CD4-positive, alpha-beta T cell treated with Interleukin-21 for 1 hour (primary cell): ENCODE measurements at places on chromosomes 16 and 17.

GRCh38 chr17:44200478-44201155 is 933 bp upstream of the ATXN7L3 start:
- DNase-seq = no peak

GRCh38 chr17:9971991-9972390 is 66.9 kb upstream of the RCVRN start:
- DNase-seq = no peak

DNA sequence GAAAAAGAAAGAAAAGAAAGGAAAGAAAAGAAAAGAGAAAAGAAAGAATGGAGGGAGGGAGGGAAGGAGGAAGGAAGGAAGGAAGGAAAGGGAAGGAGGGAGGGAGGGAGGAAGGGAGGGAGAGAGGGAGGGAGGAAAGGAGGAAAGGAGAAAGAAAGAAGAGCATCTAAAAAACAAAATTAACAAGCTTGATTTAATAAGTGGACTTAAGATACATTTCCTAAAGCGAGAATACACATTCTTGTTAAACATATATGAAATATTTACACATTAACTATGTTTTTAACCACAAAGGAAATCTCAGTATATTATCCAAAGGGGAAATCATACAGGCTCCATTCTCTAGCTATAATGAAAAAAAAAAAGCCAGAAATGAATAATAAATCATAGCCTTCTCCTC is 47.3 kb upstream of the IRX5 start:
- DNase-seq = no peak

DNA sequence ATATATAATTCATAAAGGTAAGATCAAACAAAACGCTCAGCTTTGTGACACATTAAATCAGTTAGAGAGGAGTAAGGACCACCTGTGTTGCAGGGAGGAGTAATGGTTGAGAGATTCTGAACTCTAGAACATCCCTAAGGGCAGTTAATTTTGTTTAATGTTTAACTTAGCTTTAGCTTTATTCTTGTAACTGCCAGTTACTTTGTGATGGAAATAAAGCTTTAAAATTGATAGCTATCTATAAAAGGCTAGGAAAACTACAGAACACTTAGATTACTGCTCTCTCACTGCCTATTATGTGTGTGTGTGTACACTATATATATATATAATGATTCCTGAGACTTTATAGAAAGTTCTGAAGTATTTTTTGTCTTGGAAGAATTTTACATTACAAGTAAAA is 37.8 kb downstream of the PTRH2 start:
- no peak for DNase-seq
